Stimulated activated CD8-positive, alpha-beta memory T cell treated with anti-CD3 and anti-CD28 coated beads, Interleukin-15, amount 100 ng/mL, for 24 hours (primary cell): ENCODE measurements at places on chromosomes 12 and 14.

DNA sequence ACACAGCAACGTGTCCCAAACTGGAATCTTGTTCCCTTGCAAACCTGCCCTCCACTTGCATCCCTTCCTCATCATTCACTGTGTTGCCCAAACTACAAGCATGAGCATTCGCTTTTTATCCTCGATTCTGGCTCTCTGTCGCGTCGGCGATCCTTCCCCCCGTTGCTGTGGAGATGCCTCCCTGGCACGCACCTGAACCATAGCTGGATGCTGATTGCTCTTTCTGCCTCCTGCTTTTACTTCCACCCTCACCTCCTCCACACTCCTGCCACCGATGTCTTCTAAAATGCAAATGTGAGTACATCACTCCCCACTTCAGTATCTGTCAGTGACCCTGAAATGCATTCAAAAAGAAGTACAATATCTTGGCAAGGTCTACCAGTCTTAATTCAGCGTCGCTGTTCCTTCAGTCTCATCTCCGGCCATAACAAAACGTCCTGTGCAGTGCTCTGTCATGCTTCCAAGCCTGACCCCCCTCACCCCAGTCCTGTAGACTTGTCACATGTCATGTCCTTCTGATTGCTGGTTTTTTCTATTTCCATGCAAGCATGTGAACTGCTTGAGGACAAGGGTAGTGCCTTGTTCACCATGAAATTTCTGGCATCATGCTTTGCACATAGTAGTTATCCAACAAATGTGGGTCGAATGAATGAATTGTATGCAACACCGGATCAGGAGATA is 2.5 kb upstream of the PPP2R5C start:
- no peak for DNase-seq

GRCh38 chr14:77099425-77100167 is 1.5 kb downstream of the CIPC start:
- no peak for DNase-seq

DNA sequence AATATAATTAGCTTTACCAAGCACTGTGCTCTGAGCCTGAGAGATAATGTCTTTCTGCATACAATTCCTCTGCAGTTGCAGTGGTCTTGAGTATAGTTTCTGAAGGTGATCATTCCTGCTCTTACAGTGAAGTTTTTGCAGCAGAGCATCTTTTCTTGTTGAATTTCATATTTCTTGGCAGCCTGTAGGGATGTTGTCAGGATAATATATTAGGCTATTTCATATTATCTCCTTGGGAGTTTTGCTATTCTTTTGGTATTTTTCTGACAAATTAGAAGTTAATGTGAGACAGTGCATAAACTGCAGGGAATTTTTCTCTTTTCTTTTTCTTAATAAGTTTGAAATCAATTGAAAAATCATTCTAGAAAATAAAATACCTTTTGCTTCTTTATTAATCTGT is 1502.6 kb upstream of the FLRT2 start:
- no peak for DNase-seq

DNA sequence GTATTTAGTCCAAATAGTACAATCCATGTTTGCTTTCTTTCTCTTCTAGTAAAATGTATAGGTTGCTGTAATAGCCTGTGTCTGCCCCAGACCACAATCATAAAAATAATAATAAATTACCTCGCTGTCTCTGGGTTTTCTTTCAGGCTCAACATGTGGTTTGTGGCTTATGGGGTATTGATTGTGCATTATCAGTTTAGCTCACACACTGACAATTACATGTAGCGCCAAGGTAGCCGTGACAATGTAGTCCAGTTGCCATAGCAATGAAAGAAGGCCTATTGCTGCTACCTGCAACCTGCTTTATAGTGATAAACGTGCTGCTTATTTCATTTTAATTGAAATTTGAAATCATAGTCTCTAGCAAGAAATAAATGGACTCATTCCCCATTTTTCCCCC is 1009.8 kb downstream of the NRXN3 start:
- no peak for DNase-seq

DNA sequence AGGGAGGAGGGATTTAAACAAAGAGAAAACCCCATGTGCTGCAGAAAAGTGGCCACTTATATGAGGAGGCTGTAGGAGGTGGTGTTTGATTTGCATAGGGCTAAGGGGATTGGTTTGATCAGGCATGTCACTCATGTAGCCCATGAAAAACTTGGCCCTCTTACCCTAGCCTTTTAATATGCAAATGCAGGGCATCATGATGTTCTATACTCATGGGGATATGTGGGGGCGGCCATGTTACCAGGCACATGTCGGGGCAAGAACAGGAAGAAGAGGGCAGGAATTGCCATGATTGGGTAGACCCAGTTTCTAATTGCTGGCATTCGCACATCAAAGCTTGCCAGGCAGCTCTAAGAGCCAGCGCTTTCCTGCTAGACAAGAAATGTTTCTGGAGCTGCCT is 28.8 kb downstream of the KLRK1 start:
- no peak for DNase-seq
